Stomach (tissue), 19 donors: ENCODE measurements at places on chromosomes 12 and 14. TPM values are rescaled to one million over a fixed set of nuclear protein-coding genes. Genes with fewer than 3 reads are reported as not detected.

DNA sequence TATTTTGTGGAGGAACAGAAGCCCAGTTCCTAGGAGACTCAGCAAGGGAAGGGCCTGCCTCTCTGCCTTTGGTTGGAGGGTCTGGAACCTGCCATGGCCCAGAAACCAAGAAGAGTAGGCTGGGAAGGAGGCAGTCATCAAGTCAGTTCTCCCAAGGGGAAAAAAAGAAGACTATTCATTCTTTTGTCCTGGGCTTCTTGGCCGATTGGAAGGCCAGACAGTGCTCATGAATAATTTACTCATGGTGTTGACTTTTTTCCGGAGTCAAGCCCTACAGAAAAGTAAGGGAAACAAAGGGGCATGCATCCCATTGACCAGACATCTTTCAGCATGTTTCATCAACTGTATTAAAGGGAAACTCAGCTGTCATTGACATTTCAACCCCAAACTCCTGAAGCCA is 168.1 kb downstream of the PRKCH start:
- H3K4me3 ChIP-seq, result no peak overlapping the region
- H3K4me1 ChIP-seq, result peaks cover 5% of the 10 kb centered on the region
- no peak for DNase-seq
- H3K27ac ChIP-seq, result peak overlapping the region; percentile 44

- no peak overlapping the region for H3K4me3 ChIP-seq
- no peak for DNase-seq
- no peaks in the 10 kb centered on the region for H3K36me3 ChIP-seq
- H3K4me1 ChIP-seq, result peaks cover 32% of the 10 kb centered on the region
Observed at GRCh38 chr12:104180374-104180773, 35.2 kb upstream of the TXNRD1 start.

- H3K4me3 ChIP-seq, result no peak overlapping the region
- H3K36me3 ChIP-seq, result no peaks in the 10 kb centered on the region
- H3K27me3 ChIP-seq, result no peaks in the 10 kb centered on the region
- no peaks in the 10 kb centered on the region for H3K4me1 ChIP-seq
- H3K27ac ChIP-seq, result no peak overlapping the region
Observed at GRCh38 chr14:32770422-32770821, 168.3 kb upstream of the NPAS3 start.

- no peak overlapping the region for H3K4me3 ChIP-seq
- H3K27ac ChIP-seq, result no peak overlapping the region
- H3K36me3 ChIP-seq, result no peaks in the 10 kb centered on the region
- H3K27me3 ChIP-seq, result no peaks in the 10 kb centered on the region
- DNase-seq, result no peak
Observed at GRCh38 chr12:97006585-97006984, 99.5 kb downstream of the NEDD1 start.

DNA sequence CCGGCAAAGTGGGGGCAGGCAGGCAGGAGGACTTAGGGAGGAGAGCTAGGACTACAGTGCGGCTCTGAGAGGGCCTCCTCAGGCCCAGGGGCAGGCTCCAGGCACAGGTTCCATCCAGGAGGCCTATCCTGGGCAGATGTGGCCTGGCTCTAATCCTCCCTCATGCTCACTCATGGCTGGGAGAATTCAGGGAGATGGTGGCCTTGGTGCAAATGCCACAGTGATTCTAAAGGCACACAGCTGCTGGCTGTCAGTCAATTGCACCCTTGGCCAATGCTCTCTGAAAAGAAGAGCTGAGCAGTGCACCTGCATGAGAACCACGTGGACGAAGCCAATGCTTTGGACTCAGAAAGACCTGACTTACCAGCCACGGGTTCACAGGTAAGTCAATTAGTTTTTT is 89.6 kb downstream of the C12orf75 start:
- no peak overlapping the region for H3K4me3 ChIP-seq
- no peaks in the 10 kb centered on the region for H3K27me3 ChIP-seq
- no peak overlapping the region for H3K27ac ChIP-seq
- DNase-seq, result no peak
- no peaks in the 10 kb centered on the region for H3K4me1 ChIP-seq

DNA sequence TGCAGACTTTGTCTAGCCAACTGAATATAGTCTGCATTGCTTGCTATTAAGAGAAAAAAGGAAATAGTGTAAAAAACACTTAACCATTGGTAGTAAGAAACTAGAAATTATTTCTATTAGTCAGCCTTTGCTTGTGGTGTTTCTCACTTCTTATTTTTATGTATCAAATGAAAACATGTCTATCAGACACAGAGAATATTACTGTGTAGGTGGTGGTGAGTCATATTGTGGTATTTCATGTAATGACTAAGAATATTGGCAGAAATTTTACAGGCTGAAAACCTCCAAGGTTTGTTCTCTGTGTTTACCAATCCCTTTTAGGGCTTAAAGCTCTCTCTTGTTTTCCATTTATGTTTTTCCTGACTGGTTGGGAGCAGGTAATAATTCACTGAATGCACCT is 87.2 kb downstream of the DAAM1 start:
- H3K4me3 ChIP-seq, result no peak overlapping the region
- no peaks in the 10 kb centered on the region for H3K27me3 ChIP-seq
- H3K27ac ChIP-seq, result no peak overlapping the region
- H3K36me3 ChIP-seq, result no peaks in the 10 kb centered on the region

GRCh38 chr12:131123817-131124216 is 170.1 kb downstream of the ADGRD1 start:
- H3K4me3 ChIP-seq, result no peak overlapping the region
- no peaks in the 10 kb centered on the region for H3K27me3 ChIP-seq
- H3K27ac ChIP-seq, result no peak overlapping the region
- no peaks in the 10 kb centered on the region for H3K36me3 ChIP-seq
- no peak for DNase-seq
- H3K4me1 ChIP-seq, result no peaks in the 10 kb centered on the region

ASCL1 gene
- total RNA-seq, result 0.45 TPM
